ENCODE measurements at places on chromosomes 6 and 20.

DNA sequence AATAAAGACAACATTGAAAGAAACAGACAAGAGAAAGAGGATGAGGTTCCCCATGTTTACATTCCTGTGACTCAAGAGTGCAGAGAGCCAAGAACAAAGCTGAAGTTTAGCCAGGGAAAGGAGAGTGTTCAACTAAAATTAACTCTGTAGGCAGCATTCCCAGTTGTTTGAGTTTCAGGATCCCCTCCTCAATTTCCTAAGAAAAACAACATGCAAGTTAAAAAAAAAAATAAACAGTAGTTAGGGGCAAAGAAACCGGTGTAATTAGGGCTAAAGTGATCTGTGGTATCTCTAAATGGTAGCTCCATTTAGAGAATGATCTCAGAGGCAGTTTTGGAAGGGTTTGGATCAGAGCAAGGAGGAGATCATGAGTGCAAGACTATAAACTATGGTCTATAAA is 30.9 kb upstream of the RAB23 start:
- DNase-seq: no peak

GRCh38 chr6:158040804-158041347 is 59.2 kb downstream of the SYNJ2 start:
- no peak for DNase-seq

- DNase-seq: no peak
Measured at GRCh38 chr6:21829126-21829525, 235.6 kb downstream of the SOX4 start.

- no peak for DNase-seq
Measured at GRCh38 chr6:80676386-80676785, 569.9 kb downstream of the BCKDHB start.

DNA sequence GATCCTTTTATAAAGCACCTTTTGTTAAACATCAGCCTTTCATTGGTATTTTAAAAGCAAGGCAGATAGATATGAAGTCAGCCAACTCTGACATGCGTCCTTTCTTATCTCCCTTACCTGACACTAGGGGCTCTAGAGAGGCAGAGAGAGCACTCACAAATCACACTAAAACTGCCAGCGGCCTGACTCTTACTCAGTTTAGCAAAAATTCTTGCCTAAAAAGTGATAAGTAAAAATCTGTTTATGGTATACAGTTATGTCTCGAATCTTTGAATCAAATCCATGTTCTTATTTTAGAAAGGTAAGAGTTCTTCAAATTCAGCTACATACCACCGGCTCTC is 10.4 kb upstream of the TDRD6 start:
- DNase-seq: no peak
